ENCODE measurements at places on chromosomes 16 and 17. TPM values are rescaled to one million over a fixed set of nuclear protein-coding genes. Genes with fewer than 3 reads are reported as not detected.

GRCh38 chr16:11064851-11065250 is 120.5 kb downstream of the CLEC16A start:
- H3K4me3 ChIP-seq = no peak overlapping the region
- H3K27me3 ChIP-seq = no peaks in the 10 kb centered on the region
- H3K27ac ChIP-seq = no peak overlapping the region
- H3K36me3 ChIP-seq = peaks cover 9% of the 10 kb centered on the region
- H3K4me1 ChIP-seq = peaks cover 17% of the 10 kb centered on the region
- no peak for DNase-seq

DNA sequence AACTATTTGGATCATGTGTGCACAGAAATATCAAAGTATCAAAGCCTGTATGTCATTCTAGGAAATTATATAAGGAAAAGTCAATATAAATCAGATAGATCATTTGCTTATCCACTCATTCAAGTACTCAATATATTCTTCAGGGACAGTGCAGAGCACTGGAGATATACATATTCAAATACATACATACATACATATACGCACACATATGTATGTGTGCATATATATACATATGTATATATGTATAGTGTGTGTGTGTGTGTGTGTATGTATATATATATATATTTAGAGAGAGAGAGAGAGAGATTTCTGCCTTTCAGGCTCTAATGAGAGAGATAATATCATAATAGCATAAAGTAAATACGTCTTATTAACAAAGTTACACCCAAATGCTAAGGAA is 169.2 kb downstream of the PMP22 start:
- DNase-seq = no peak
- H3K27me3 ChIP-seq = peaks cover 16% of the 10 kb centered on the region
- H3K36me3 ChIP-seq = no peaks in the 10 kb centered on the region

DNA sequence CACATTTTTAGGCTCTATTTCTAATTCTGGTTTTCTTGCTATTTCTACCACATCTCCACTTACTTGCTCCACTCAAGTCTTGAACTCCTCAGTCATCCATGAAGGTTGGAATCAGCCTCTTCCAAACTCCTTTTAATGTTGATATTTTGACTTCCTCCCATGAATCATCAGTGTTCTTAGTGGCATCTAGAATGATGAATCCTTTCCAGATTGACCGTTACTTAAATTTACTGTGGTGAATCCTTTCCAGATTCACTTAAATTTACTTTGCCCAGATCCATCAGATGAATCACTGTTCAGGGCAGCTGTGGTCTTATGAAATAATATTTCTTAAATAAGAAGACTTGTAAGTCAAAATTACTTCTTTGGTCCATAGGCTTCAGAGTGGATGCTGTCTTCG is 32.4 kb downstream of the CLTC start:
- H3K27ac ChIP-seq = peak overlapping the region; percentile 7
- H3K4me3 ChIP-seq = no peak overlapping the region
- H3K4me1 ChIP-seq = peaks cover 27% of the 10 kb centered on the region
- H3K27me3 ChIP-seq = no peaks in the 10 kb centered on the region

Gene OR3A3
- total RNA-seq = not detected

DNA sequence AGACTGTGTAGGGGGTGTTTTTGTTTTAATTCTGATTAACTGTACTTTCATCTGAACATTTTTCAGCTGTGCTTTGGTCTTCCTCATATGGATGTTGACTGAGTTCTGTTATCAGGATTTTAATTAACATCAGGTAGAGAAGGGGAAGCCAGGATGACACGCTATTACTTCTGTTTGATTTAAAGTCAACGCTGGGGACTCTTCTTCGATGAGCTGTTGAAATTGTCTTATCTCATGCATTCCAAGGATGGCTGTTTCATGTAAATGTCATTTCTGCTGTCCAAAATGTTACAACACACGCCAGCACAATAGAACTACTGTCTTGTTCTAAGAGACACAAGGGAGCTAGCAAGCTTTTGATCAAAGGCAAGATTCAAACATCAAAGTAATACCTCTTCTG is 263.3 kb upstream of the CDH5 start:
- no peaks in the 10 kb centered on the region for H3K36me3 ChIP-seq
- H3K27ac ChIP-seq = no peak overlapping the region
- H3K27me3 ChIP-seq = peaks cover 7% of the 10 kb centered on the region
- DNase-seq = no peak
- H3K4me1 ChIP-seq = no peaks in the 10 kb centered on the region

Gene CDC6
- total RNA-seq = 172 TPM

DNA sequence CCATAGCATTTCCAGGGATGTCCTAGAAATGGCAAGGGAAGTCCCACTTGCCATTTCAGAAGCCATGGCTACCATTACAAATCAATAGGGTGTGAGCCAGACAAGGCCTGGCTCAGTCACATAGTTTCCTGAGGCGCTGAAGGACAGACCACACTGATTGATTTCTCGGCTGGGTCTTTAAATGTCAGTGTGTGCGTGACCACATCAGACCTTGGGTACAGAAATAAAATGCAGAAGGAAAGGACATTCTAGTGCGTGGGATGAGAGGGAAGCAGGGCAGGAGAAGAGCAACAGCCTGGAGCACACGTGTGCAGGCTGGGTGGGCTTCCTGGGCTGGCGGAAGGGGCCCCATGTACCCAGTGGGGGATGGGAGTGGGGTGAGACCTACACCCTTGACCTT is 58.7 kb upstream of the LYRM9 start:
- no peak for DNase-seq
- no peaks in the 10 kb centered on the region for H3K36me3 ChIP-seq
- H3K4me3 ChIP-seq = no peak overlapping the region
- H3K27ac ChIP-seq = no peak overlapping the region
- peaks cover 14% of the 10 kb centered on the region for H3K27me3 ChIP-seq

DNA sequence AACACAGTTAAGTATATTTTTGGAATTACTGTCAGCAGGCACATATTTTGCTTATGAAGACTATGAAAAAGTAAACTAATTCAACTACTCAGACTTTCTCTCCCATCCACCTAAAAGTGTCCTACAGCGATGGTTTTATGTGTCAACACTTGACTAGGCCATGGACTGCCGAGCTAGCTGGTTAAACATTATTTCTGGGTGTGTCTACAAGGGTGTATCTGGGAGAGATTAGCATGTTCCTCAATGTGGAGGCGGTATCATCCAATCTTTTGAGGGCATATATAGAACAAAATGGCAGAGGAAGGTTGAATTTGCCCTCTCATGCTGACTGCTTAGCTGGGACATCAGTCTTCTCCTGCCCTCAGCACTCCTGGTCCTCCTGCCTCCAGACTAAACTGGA is 82.7 kb upstream of the CDYL2 start:
- H3K4me3 ChIP-seq = no peak overlapping the region
- peaks cover 12% of the 10 kb centered on the region for H3K27me3 ChIP-seq
- DNase-seq = no peak
- H3K4me1 ChIP-seq = no peaks in the 10 kb centered on the region
- H3K36me3 ChIP-seq = no peaks in the 10 kb centered on the region

Gene FBXW10B
- total RNA-seq = 2.0 TPM

Gene GPR142
- total RNA-seq = not detected

Gene EPX
- not detected for total RNA-seq

DNA sequence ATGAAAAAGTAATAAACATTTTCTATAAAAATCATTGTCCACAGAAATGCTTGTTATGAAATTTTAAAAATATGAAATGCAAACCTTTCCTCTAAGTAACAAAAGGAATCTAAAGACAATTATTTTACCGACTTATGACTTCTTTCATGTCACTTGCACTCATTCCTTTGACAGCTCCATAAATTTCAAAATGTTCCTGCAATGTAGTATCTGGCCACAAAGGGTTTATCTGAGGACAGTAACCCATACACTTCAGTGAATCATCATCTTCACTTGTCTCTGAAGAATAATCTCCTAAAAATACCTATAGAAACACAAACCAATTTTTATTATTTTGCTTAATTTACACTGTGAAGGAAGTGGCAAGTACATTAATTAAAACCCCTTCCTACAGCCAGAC is 25.6 kb upstream of the ABCA10 start:
- peaks cover 6% of the 10 kb centered on the region for H3K36me3 ChIP-seq
- no peaks in the 10 kb centered on the region for H3K27me3 ChIP-seq
- H3K4me1 ChIP-seq = no peaks in the 10 kb centered on the region
- no peak overlapping the region for H3K4me3 ChIP-seq
- no peak for DNase-seq
- H3K27ac ChIP-seq = no peak overlapping the region

DNA sequence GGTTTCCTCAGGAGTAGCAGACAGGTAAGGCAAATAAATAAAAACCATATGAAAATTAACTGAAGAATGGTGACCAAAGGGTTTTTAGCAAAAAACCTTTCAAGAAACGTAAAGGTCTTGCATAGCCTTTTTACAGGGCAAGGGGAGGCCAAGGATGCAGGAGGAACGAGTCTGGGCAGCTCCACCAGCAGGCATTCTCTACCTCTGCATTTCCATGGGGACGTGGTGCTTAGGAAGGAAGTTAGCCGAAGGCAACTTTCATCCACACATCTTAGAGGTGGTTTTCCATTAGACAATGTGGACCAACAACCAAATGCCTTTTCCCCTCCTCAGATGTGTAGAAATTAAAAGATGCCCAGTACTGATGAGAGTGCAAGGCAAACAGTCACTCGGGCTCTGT is 20.7 kb downstream of the TOM1L2 start:
- no peaks in the 10 kb centered on the region for H3K36me3 ChIP-seq
- H3K27me3 ChIP-seq = no peaks in the 10 kb centered on the region
- no peak for DNase-seq
- no peak overlapping the region for H3K4me3 ChIP-seq

DNA sequence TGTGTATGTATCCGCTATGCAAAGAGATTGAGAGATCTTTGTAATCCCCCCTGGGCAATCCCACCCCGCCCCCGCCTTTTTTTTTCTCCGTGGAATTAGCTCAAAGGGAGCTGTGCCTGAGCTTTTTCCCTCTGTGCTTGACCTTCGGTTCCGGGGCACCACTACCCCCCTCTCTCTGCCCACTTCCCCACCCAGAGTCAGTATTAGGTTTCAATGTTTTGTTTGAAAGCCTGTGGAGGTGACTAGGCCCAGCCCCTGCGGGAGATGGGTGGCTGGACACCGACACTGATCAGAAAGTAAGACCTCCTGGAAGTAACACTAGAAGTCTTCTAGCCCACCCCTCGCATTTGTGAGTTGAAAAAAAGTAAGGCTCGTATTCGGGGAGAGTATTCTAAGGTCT is 7.0 kb downstream of the CBLN1 start:
- no peak for DNase-seq
- H3K27ac ChIP-seq = no peak overlapping the region
- H3K4me3 ChIP-seq = no peak overlapping the region
- H3K4me1 ChIP-seq = no peaks in the 10 kb centered on the region

Gene SMCR8
- 29.1 TPM for total RNA-seq

DNA sequence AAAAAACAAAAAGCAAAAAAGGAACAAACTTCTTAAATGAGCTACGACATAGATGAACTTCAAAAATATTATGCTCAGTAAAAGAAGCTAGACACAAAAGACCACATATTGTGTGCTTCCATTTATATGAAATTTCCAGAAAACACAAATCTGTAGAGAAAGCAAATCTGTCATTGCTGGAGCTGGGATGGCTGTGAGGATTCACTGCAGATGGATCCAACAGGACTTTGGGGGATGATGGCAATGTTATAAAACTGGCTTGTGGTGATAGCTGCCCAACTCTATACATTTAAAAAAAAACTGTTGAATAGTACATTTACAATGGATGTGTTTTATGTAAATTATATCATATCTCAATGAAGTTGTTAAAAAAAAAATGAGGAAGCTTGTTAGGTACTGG is 52.6 kb upstream of the MAP3K14 start:
- H3K27ac ChIP-seq = no peak overlapping the region
- H3K4me1 ChIP-seq = peaks cover 10% of the 10 kb centered on the region
- DNase-seq = no peak
- H3K4me3 ChIP-seq = no peak overlapping the region
- H3K27me3 ChIP-seq = peaks cover 30% of the 10 kb centered on the region

DNA sequence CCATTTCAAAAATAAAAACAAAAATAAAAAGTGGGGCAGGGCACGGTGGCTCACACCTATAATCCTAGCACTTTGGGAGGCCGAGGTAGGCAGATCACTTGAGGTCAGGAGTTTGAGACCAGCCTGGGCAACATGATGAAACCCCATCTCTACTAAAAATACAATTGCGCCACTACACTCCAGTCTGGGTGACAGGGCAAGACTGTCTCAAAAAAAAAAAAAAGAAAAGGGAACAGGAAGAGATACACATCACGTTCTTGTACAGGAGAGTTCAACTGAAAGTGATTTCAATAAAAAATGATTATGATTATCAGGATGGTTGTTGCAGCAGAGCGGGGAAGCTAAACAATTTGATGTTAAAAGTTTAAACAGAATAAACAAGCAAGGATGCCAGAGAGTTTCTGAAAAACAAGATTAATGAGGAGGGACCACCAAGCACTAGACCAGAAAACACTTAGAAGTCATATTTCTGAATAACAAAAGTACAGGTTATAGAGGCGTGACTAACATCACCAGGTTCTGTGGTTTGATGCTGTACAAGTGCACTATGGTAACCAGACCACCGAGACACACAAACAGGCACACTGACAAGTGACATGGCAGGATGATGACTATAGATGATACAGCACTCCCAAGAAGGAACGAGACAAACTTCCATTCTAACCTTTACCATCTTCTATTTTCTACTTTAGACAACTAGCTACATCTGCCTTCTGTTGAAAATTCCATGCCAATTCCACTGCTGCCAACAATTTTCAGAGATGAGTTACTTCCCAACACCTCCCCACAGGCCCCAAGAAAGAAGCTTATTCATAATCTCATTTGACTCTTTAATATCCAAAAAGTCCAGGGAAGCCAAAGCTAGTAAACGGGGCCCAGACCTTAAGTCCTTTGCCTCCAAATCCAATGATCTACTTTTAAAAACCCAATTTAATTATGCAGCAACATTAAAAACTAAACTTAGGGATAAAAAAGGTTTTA is 11.8 kb downstream of the DNAJA2 start:
- peak overlapping the region; percentile 70 for H3K27ac ChIP-seq
- H3K36me3 ChIP-seq = peaks cover 43% of the 10 kb centered on the region
- H3K27me3 ChIP-seq = no peaks in the 10 kb centered on the region
- H3K4me3 ChIP-seq = peak overlapping the region; percentile 15
- H3K4me1 ChIP-seq = peaks cover 26% of the 10 kb centered on the region
- DNase-seq = no peak

Gene FDXR
- 9.8 TPM for total RNA-seq

Measured in natural killer cell treated with Interleukin-12 subunit alpha and Interleukin-12 subunit beta and Interleukin-15 and Interleukin-18, amount 100 ng/mL, for 72 hours (primary cell).